Left ventricle myocardium inferior (tissue), 1 donor: ENCODE measurements at places on chromosomes 5 and 9.

DNA sequence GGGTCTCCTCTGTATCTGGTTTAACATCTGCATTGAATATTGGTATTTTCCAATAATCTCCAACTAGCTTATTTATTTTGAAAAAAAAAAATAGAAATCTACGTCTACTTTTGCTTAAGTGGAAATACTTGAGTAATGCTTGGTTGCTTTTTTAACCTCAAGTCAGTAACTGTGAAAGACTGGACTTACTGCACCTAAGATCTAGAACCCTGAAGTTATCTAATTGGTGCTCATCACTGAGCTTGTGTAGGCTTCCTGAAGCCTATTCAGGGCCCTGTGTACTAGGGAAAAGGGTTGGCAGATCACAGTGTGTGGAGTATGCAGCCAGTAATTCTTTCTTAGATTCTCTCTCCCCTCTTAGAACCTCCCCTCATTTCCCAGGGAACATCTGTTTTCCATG is 16.2 kb downstream of the SLC1A1 start:
- DNase-seq: no peak

DNA sequence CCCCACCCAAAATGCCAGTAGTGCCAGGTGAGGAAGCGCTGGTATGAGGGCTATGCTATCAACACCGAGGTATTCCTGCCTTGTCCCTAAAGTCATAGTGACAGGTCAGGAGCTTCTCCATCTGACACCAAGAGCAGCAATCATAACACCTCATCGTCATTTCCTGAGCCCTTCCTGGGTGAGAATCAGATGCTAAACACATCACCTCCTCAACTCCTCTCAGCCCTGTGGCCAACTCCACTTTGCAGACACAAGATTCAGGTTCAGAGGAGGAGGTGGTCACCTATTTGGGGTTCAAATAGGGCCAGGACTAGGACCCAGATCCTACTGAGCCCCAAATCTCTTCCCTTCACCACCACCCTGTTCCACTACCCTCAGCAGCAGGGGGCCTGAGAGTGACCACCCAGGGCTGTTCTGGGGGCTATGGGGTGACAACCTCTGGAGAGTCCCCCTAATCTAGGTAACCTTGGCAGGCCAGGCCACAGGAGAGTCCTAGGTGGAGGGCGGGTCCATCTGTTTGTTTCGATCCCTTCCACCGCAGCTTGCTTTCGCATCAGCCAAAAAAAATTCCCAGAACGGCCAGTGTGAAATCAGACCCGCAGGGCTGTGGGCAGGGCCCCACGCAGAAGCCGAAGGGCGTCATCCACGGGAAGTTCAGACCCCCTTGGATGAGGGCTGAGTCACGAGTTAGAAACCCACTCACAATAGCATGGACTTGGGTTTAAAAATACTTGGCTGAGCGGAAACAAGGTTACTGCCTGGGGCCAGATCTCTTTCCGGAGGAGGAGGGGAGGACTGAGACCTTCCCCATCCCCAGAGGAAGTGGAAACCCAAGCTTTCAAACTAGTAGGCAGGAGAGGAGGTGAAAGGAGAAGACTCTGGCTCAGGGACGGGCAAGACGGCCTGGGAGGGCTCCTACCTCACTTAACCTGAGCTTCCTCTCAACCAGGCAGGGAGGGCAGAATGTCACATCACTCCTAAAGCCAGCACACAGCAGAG is 8.7 kb downstream of the STK10 start:
- DNase-seq: no peak

GRCh38 chr5:80507663-80508062 is 19.8 kb downstream of the FAM151B start:
- DNase-seq: no peak

DNA sequence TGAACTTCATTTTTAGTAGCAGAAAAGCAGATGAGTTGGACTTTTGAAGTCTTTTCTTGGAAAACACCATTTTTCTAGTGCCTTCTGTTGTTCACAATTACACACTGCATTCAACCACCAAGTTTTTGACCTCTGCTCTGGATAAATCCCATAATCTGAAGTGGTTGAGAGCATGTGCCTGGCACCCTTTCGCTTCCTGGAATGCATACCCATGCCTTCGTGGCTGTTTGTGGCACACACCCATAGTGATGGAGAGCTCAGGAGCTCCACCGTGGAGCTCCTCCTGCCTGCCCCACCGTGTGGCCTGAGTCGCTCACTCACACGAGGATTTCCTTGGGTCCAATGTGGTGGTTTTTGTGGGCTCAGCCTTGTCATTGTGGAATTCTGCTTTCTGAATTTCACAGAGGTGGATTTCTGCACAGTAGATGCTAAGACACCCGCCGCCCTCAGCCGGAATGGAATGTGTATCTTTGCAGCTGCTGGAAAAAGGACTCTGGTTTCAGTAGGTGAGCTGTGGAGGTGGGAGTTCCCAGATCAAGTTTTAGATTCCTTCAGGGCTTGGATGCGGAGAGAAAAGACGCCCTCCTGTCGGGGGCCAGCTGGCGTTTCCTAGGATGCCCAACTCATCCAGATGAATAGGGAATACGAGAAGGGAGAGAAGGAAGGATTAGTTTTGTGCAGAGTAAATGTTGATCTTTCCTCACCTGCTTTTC is 500.4 kb downstream of the IRX1 start:
- peak; percentile 29 for DNase-seq

GRCh38 chr9:36598273-36598672 is 25.6 kb downstream of the MELK start:
- DNase-seq: no peak

- no peak for DNase-seq
Observed at GRCh38 chr5:14655146-14655741, 9.3 kb upstream of the OTULIN start.

GRCh38 chr9:135217836-135218235 is 130.4 kb downstream of the OLFM1 start:
- no peak for DNase-seq

DNA sequence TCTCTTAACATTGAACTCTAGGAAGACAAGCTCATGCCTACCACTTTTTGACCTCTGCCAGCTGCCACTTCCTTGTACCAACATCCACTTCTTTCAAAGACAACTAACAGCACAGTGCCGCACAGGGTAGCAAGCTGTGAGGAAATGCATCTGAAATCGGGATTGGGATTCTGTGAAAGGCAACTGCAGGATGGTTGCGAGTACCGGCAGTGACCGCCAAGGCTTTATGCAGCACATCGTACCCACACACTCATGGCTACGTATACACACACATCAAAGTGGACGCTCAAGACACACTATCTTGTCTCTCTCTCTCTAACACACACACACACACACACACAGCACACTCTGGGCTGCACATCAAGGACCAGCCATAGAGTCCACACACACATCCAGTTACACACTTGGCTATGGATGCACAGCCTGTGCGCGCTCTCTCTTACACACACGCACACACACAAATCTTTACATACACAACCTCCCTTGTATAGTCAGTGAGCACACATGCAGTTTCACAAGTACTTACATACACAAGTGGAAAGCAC is 964 bp downstream of the HTR4 start:
- no peak for DNase-seq

GRCh38 chr5:156378159-156378558 is 51.2 kb downstream of the SGCD start:
- no peak for DNase-seq

- DNase-seq: no peak
Observed at GRCh38 chr9:81989700-81990099, 1.1 kb downstream of the SPATA31D1 start.

DNA sequence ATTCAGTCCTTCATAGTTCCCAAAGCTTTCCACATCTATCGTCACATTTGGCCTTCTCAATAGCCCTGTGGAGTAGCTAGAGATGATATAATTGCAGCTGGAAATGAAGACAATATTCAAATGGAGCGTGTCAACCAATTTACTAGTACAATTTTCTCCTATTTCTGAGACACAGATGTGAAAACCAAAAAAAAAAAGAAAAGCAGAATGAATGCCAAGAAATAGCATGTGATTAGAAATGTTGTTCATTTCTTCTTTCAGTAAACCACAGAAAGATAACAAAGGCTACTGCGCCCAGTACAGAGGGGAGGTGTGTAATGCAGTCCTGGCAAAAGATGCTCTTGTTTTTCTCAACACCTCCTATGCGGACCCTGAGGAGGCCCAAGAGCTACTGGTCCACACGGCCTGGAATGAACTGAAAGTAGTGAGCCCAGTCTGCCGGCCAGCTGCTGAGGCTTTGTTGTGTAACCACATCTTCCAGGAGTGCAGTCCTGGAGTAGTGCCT is 99.0 kb downstream of the MUSK start:
- DNase-seq: peak; percentile 63

DNA sequence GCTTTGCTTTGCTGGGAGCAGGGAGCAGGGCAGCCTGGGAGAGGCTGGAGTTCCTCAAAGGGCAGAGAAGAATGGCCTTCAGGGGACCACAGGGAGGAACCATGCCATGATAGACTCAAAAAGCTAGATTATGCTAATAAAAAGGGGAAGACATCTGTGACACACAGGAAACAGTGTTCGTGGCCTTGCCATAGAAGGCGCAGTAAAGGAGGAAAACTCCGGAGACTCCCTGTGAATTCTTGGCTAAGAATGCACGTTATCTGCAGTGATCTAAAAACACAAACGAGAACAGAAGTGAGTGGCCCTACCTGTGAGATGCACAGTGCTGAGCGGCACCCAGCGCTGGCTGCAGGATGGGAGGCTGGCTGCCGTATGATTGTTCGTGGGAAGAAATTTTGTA is 15.9 kb upstream of the LTC4S start:
- no peak for DNase-seq

GRCh38 chr5:89457411-89458331 is 574.7 kb upstream of the MEF2C start:
- DNase-seq: peak; percentile 51

GRCh38 chr9:125631391-125632085 is 75.5 kb downstream of the MAPKAP1 start:
- DNase-seq: no peak

DNA sequence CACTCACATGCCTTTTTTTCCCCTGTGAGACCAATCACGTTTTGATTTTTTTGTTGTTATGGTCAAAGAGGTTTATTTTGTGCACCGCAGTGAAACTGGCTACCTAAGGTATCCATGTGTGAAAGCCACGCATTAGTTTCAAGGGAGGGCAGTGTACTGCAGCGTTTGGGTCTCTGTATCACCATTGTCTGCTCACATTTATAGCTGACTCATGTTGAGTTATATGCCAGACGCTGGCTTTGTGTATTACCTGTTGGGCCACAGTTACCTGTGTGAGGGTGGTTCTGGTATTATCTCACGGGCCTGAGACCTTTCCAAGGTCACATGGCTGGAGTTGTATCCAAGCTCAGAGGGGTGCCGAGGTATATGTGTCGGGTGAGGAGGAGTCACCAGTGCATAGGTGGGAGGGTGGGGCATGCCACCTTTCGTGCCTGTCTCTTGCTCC is 75.8 kb downstream of the ARHGAP26 start:
- no peak for DNase-seq

DNA sequence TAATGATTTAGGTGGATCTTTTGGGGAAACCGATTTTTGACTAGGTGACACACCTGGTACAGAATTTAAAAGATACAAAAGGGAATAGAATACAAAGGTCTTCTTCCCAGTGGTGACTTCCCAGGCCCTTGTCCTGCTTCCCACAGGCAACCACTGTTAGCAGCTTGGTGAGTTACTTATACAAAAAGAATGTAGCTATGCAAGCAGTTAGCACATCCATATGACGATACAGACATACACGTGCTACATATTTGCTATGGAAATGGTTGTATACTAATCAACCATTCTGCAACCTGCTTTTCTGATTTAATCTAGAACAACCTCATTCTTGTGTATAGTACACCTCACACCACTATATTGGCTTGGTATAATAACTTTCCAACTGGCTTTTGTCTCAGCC is 51.0 kb downstream of the OTULIN start:
- no peak for DNase-seq

GRCh38 chr9:136225748-136226679 is 19.6 kb downstream of the QSOX2 start:
- peak; percentile 33 for DNase-seq

DNA sequence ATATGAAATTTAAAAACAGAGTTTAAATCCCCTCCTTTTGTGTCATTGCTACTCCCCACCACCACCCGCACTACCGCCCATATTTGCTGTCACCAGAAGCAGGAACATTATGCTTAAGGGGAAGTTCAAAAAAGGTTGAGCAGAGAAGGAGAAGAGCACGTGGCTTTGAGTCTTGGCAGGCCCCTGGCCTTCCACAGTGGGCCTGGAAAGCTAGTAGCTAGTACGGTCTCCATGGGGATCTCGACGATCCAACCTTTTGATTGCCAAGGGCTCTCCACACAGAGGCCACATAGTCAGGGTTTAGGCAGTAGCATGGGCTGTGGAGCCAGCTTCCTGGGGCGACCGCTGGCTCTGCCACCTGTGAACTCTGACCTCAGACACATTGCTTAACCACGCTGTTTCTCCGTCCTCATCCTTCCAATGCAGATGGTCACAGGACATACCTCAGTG is 90.1 kb downstream of the GOLPH3 start:
- no peak for DNase-seq

- DNase-seq: no peak
Observed at GRCh38 chr9:36576866-36577265, 4.2 kb downstream of the MELK start.

DNA sequence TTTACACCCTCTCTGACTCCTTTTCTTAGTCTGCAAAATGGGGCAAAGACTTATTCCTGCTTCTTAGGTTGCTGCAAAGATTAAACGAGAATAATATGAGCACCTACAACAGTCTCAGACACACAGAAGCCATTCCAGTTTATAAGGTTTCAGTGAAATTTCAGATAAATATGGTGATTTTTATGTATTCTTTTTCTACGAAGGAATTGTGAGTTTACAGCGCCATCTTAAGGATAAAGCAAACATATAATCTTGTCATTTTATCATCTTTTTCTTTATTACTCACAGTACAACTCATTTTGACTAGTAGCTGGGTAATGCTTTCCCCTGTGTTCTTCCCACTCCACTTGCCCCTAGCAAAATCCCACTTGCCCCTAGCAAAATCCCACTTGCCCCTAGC is 29.2 kb upstream of the SMC5 start:
- no peak for DNase-seq

GRCh38 chr5:134174841-134175839 is 1.6 kb downstream of the SKP1 start:
- no peak for DNase-seq
